ENCODE measurements at places on chromosomes 11 and 22.

GRCh38 chr11:88484873-88485621, 147.5 kb upstream of the CTSC start:
- DNase-seq: no peak

DNA sequence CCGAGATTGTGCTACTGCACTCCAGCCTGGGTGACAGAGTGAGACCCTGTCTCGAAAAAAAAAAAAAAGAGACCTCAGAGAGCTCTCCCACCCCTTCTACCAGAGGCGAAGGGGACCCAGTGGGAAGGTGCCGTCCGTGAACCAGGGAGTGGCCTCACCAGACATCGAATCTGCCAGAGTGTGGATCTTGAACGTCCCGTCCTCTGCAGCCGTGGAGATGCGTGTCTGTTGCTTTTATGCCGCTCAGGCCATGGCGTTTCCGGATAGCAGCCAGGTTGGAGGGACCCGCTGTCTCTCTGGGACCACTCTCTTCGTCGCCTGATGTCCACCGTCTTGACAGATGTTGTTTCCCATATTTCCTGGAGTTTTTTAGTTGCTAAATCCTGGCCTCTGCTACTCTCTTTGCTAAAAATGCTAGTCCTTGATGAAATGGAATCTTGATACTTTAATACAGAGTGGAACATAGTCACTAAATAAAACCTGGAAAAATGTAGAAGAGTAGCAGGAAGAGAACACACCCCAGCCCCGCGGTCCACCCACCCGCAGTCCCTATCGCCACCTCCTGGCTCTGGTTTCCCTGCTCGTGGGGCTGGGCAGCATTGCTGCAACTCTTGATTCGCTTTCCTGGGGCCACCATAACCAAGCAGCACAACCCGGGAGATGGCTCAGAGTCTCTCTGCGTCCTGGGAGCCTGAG, 12.0 kb upstream of the MUC6 start:
- no peak for DNase-seq

DNA sequence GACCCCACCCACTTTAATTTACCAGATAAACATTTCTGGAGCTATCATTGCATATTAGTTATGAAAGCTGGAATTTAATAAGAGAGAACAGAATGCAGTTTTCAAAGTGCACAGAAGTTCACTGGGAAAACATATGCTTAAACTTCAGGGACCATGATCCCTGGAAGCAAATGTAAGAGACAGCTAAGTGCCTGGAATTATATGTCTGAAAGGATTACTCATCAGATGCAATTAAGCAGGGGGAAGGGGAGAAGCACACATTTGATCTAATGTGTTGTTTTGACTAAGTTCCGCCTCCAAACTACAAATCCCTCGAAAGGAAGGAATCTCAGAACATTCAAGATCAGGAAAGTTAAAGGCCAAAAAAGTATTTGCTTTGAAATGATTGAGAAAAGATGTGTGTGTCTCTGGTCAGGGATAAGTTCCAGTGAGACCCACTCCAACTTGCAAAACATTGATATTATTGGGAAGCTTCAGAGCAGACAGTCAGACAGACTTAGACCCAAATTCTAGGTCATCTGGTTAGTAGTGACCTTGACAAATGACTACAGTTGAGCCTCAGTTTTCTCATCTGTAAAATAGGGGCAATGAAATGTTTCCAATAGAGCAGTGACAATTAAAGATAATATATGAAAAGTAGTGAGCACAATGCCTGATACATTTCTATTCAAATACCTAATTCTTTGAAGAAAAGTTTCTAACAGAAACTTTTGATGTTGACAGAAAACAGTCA, 147.6 kb downstream of the ME3 start:
- no peak for DNase-seq

- peak; percentile 66 for DNase-seq
Measured at GRCh38 chr11:57482782-57483561, 22.6 kb downstream of the RTN4RL2 start.

DNA sequence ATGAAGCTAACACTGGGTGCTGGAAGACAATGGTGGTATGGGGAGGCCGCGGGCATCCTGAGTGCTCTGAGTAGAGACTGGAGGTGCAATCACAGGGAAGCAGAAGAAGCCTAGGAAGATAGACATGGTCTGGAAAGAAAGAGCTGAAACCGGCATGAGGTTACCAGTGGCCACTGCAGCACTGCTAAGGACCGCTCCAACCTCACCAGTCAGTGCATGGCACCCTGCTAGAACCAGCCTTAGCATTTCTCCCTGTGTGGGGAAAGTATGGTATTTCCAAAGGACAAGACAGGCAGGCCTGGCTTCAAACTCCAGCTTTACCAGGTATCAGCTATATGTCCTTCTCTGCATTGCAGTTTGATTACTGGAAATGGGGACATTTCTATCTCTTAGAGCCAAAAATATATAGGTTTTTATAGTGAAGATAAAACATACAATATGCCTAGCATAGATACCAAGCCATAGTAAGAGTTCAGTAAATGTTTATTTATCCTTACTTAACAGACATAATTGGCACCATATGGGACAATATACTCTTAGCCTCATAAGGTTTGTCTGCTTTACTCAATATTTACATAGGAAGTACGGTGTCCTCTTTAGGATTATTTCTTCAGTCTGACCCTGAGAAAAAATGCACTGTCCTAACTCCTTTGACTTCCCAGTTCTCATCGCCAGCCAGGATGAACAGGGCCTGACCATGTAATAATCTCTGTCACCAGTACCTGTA, 231.1 kb downstream of the TENM4 start:
- no peak for DNase-seq

DNA sequence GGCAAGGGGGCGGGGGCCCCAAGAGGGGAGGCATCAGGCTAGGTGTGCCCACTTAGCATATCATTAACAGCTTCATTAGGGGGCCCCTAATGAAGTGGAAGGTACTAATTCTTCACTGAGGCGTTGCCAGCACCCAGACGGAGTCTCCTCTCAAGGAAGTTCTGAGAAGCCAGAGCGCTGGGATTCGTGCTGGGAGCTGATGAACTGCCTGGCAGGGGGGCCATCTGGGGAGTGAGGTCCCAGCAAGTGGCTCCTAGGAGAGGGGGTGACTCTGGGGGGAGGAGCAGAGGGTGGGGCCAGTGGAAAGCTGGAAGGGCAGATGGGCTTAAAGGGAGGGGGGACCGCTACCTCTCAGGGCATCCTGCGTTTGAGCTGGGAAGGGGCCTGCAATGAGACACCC, 29.8 kb downstream of the DAGLA start:
- DNase-seq: no peak

- no peak for DNase-seq
Measured at GRCh38 chr11:12944889-12945288, 64.2 kb upstream of the RASSF10 start.

DNA sequence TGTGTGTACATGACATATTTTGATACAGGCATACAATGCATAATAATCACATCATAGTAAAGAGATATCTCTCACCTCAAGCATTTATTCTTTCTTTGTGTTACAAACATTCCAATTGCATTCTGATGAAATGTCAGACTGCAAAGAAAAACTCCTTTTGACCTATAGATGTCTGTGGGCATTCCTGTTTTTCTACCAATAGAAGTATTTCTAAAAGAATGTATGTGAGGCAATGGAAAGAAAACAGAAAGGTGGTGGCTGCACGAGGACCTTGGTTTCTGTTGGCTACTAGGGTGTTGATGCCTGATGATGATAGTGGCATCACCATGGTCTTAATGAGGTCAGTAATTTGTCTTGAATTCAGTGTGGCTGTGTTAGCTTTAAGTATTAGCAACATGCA, 137.0 kb upstream of the ANO3 start:
- no peak for DNase-seq

DNA sequence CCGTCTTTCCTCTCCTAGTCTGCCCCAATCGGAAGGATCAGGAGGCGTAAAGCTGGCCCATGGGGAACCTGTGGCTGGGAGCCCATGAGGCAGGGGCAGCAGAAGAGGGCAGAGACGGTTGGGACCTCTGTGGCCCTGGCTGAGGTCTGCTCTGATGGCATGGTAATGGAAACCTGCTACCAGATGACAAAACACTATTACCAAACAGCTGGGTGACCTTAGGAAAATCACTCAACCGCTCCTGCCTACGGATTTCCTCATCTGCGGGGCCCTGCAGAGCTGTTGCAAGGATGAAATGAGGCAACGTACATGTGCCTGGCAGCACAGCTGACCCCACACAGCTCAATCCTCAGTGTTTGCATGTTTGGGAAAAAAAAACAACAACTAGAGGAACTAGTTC, 4.6 kb downstream of the AP5B1 start:
- no peak for DNase-seq

- no peak for DNase-seq
Measured at GRCh38 chr11:83523676-83524075, 237.5 kb upstream of the CCDC90B start.

GRCh38 chr11:126658306-126659056, 303.0 kb downstream of the ST3GAL4 start:
- DNase-seq: no peak

- DNase-seq: peak; percentile 84
Measured at GRCh38 chr11:33857933-33858371, 33.9 kb downstream of the LMO2 start.

DNA sequence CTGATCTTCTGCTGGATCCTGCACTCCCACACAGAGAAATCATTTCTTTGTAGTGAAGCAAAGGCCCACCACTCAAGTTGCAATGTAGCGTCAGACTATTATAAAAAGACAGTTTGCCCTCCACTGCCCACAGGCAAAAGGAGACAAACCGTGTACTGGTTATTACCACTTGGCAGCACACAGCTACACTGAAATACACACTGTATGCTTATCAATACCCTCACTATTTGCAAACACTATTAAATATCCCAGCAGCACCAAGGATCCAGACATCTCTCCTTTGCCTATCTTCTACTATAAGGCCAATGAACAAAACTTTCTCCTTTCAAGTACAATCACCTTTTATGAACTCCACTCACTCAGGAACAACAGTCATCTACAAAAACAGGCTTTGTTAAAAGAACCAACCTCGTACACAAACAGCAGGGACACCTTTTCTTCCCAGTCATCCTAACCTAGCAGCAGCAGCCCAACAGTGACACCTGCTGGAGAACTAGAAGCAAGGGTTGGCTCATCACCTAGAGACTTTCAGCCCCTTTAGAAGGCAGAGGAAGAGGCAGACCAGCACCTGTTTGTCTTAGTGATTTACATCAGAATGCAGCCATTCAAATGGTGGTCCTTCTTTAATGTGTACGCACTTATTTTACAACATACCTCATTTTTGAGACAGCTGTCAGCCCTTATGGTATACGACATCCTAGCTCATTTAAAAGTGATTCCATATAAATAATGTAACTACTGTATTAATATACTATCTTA, 56.1 kb downstream of the AMBRA1 start:
- DNase-seq: peak; percentile 42

DNA sequence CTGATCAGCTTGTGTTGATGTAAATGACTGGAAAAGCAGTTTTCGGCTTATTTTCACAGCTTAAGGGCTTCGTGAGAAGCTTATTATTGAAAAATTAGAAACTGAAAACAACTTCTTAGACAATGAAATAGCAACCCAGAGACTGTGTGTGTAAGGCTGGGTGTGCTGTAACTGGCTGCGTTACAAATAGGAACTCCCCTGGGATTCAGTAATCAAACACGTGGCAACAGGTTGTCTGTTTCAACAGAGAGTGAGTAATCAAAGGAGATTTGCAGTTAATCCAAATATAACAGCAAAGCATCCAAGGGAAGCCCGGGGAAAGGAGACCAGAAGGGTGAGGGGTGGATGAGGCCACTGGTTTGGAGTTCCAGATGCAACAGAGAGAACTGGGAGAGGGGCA, 19.2 kb downstream of the NTM start:
- DNase-seq: no peak
